PC-9 (cell line): ENCODE measurements at places on chromosomes 7 and 10. TPM values are rescaled to one million over a fixed set of nuclear protein-coding genes. Genes with fewer than 3 reads are reported as not detected.

The TBX20 gene
- total RNA-seq = 1.1 and 1.7 TPM in 2 replicates

The SPRN gene
- not detected in 2 replicates for total RNA-seq

The LRRC61 gene
- 34.8 and 42.3 TPM in 2 replicates for total RNA-seq

The NME8 gene
- total RNA-seq = not detected in 2 replicates

The FIS1 gene
- 184 and 200 TPM in 2 replicates for total RNA-seq

The EPO gene
- 0.30 and 0.44 TPM in 2 replicates for total RNA-seq

The ASB10 gene
- not detected in 2 replicates for total RNA-seq

The GDF10 gene
- not detected in 2 replicates for total RNA-seq

The HYCC1 gene
- total RNA-seq = 25.1 and 28.2 TPM in 2 replicates

The LRRD1 gene
- total RNA-seq = not detected in 2 replicates

The C7orf57 gene
- total RNA-seq = 0.90 and 2.5 TPM in 2 replicates

The PTN gene
- 4.5 and 7.0 TPM in 2 replicates for total RNA-seq

The PRLHR gene
- not detected in 2 replicates for total RNA-seq

The MRPS17 gene
- 38.2 and 39.6 TPM in 2 replicates for total RNA-seq

DNA sequence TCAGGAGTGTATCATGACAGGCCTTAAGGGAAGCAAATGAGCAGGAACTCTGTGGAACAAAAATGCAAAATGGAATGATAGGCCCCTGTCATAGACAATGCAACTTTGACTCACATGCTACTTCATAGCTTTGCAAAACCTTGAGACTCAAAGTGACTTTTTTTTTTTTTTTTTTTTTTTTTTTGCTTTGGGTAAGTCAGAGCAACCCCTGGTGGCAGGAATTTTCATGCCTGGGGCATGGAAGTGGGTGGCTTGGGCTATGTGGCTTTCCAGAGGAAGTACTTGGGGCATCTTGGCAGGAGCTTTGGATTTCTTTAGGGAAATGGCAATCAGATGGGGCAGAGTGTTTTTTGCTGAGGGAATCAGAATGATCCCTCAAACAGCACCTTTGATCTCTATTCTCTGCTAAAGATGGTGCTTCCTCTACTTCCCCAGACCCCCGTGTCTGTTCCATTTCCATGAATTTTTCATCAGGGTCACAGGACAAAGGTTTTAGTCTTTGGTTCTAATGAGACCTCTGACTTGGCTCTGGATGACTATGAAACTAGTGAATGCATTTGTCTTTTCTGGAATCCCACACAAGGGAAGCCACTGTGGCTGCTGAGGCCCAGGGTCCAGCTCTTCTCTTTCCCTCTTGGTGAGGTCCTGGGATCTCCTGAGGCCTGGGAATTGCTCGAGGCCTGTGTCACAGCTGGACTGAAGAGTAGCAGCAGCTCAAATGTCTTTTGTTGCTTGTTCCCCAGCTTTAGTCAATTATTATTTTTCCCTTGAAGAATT is 62.8 kb downstream of the TACC2 start:
- DNase-seq = peak; percentile 68

DNA sequence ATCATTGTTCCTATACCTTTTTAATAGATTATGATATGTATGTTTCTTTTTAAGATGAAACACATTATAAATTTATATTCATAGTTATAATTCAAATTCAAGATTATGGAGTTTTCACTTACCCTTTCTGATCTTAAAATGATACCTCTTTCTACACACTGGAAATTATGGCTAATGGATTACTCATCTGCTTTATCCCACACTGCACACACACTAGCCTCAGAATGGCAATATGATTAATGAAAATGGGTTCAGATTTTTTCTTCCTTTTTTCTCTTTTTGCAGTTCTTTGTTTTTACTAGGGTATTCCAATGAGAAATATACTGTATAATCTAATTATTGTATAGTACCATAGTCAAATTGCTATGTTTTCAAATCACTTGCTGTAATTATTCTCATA is 82.3 kb upstream of the FZD1 start:
- DNase-seq = no peak

GRCh38 chr7:32427769-32428291 is 62.4 kb downstream of the LSM5 start:
- DNase-seq = no peak

- DNase-seq = no peak
Observed at GRCh38 chr10:11164803-11165590, 147.3 kb downstream of the CELF2 start.

DNA sequence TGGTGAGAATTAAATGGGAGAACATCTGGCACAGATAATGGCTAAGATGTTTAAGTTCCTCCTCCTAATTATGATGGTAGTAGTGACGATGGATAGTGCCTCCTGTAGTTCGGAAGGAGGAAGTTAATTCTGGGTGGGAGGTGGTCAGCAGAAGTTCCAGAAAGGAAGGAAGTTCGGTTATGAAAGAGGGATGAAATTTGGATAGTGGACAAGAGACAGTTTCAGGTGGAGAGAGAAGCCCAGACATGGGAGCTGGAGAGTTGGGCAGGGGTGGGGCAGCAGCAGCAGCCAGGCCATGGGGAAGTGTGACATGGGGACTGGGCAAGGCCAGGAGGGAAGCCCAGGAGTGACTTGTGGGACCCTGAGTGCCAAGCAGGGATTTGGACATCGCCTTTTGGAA is 99.5 kb downstream of the CCNY start:
- DNase-seq = no peak

DNA sequence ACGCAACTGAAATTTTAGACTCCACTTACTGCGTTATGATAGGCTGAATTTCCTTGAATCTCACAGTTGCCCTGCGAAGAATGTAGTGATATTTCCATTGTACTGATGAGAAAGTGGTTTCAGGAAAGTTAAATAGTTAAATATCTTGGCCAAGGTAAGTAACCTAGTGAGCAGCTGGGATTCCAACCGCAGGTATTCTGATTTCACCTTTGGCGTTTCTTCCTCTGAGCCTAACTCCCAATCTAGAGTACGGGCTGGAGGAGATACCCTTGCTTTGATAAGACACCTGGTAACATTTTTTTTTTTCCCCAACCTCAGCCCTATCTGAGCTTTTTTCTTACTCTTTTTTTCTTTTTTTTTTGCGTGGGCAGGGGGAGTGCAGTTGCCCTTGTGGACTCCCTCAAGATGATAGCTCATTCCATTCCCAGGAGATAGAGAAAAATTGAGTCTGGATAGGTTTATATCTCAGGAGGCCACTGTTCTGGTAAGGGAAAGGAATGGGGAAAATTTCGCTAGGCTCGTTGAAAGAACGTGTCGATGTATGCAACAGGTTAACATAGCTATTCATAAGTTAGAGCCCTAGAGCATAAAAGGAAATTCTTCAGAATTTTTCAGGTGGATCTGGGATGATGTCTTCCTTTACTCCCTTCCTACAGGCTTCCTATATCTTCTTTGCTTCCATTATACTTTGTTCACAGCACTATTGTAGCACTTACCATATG is 3.1 kb upstream of the TAS2R38 start:
- no peak for DNase-seq

DNA sequence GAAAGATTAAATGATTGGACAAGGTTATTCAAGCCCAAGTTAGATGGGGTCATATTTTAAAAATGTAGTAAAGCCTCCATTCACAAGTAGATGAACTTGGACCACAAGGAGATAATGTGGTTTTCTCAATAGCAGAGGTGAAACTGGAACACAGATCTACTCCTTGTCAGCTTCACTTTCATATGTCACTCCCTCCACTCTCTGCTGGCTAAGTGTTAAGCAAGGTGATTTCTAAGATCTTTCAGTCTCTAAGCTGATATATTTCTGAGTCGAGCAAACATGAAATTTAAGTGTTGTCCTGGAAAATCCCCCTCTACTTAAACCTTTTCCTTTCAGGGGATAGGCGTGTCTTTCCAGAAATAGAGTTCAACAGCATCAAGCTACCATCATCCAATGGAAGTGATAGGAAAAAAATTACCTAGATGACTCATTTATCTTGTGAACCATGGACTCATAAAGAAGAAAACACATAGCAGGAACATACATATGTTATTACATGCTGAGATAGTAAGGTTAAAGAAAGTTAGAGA is 275.0 kb downstream of the PTEN start:
- no peak for DNase-seq

DNA sequence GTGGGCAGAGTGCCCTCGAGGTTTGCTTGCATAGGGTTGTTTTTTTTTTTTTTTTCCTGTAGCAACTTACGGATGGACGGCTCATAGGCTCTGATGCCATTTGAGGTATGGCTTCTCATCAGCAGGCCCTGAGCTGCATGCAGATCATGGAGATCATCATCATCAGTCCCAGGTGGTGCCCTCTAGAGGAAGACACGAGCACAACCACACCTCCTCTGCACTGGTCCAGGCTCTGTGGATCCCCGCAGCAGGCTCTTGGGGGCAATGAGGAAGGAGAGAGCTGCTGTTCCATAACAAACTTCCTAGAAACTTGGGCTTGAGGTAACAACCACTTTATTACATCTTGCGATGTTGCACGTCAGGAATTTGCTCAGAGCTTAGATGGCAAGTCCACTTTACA is 132.7 kb upstream of the CXCL12 start:
- no peak for DNase-seq

DNA sequence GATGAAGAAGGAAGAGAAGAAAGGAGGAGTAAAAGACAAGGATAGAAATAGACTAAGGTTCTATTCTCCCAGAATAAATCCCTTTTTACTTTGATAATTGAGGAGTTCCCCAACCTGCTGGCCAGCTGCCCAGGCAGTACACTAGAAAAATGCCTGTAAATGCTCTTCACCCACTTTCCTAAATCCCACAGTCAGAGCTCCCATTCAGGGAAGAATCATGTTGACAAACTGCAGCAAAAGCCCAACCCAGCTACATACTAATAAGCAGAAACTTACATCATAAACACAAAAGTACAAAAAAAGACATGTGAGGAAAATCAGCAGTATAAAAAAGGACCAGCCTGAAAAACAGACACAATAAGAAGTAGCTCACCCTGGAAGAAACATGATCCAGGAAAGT is 15.8 kb upstream of the KDM7A start:
- DNase-seq = no peak

DNA sequence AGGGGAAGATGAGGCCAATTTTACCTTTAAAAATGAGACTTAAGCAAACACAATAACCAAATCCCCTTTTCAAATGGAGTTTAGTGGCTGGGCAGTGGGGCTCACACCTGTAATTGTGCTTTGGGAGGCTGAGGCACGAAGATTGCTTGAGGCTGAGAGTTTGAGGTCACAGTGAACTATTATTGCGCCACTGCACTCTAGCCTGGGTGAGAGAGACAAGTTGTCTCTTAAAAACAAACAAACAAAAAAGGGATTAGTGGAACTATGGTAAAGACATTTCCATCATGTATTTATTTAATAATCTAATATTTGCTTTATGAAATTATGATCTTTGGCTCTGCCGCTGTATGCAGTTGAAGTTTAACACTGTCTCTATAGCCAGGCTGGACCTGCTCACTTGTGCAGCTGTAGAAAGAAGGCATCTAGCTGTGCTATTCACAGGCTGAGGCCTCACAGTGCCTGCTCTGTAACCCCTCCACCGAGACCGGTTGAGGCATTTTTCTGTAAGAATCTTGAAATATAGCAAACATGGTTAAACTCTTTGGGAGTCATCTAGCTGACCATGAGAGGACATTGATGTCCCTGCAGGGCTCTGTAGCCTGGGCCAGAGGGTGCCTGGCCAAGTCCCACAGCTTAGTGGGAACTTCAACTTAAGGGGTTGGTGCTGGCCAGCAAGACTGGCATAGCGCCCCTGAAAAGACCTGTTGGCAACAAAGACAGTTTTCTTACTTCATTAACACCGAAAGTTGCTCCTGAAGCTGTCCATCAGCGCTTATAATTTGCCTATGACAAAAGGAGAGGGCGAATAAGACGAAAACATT is 131.8 kb downstream of the BMPER start:
- DNase-seq = no peak

- DNase-seq = peak; percentile 56
Observed at GRCh38 chr7:41817386-41817785, 114.5 kb upstream of the INHBA start.

DNA sequence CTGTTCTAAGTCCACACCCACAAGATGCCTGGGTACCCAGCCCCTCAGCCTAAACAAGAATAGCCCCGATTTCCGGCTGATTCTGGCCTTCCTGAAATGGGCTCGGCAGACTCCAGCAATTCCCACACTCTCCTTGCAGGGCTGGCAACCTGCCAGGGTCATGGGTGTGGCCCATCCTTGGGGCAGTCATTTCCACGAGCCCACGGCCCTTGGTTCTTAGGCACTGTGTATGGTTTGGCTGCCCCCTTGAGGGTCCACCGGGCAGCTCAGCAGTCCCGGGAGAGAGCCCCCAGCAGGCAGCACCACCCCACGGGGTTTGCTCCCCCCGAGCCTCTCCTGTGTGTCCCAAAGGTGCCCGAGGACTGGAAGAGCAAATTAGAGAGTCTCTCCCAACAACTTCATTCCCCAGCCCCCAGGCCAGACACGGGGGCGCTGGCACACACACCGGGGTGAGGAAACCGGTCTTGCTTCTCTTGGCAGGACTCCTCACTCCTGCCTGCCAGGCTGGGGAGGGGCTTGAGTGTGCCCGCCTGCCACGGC is 142.2 kb downstream of the EMX2 start:
- peak; percentile 50 for DNase-seq

- DNase-seq = no peak
Observed at GRCh38 chr10:94156453-94156852, 162.7 kb downstream of the PLCE1 start.

- no peak for DNase-seq
Observed at GRCh38 chr10:51952056-51952455, 252.7 kb upstream of the CSTF2T start.

DNA sequence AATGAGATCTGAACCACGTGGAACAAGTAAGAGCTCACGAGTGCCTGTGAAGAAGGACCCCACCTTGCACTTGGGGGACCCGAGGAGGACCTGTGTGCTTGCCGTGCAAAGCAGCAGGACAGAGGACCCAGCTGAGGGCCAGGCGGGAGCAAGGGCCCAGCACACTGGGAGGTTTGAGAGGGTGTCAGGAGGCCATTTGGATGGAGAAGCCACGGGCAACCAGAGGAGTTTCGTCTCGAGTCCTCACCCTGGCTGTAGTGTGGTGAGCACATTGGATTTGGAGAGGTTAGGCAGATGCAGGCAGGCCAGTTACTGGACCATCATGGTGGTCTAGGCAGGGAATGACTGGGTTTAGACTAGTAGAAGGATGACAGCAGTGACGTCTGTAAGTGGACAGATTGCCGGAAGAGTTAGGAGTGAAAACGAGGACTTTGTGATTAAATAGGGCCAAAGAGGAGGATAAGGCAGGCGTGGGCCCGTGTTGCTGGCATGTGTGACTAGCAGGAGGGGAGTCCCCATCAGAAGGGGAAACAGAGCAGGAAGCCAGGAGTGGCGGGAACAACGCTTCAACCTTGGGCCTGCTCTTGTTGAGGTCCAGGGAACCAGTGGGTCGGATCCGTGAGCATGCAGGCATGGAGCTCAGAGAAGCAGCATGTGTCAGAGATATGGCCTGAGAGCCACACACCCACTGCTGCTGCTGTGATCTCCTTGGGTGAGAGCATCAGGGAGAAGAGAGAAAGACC is 208.2 kb downstream of the MGMT start:
- DNase-seq = no peak

GRCh38 chr7:85226361-85227085 is 39.7 kb upstream of the SEMA3D start:
- no peak for DNase-seq

- DNase-seq = no peak
Observed at GRCh38 chr10:132506711-132507408, 30.7 kb upstream of the INPP5A start.

- no peak for DNase-seq
Observed at GRCh38 chr10:13853854-13854253, 267.1 kb downstream of the PRPF18 start.
